ENCODE measurements at places on chromosomes 2 and 18. TPM values are rescaled to one million over a fixed set of nuclear protein-coding genes. Genes with fewer than 3 reads are reported as not detected.

- no peak for DNase-seq
These were observed 328.2 kb downstream of the LRRTM4 start for GRCh38 chr2:77193858-77194448.

DNA sequence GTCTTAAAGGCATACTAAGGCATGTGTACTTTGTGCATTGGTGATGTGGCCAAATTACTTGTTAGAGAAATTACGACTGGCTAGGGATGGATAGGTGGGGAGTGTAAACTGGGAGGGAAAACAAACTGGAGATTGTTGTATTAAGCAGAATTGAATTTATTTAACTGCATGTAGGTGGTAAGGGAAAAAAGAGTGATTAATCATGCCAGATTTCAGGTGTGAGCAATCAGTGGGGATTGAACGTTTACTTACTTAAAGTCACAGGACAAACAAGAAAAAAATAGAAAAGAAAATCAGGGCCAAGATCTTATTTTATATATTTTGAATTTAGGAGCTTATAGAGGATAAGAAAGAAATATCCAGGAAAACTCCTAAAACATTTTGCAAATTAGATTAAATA lies 88.6 kb downstream of the GULP1 start:
- DNase-seq, result no peak

DNA sequence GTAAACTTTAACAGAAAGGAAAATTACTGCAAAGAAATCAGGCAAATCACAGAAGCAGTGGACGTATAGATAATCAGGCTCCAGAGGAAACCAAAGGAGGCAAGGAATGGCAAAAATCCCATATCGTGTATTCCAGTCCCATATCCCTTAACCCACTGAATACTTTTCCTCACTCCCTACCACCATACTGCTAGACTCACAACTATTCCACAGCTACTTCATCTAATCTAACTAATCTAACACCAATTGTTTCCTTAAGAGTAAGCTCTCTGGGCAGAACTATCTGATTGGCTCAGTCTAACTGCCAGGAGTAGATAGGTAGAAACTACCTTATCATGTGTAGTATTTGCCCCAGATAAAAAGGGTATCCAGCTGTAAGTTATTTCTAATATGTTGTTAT lies 16.3 kb downstream of the WDPCP start:
- DNase-seq, result no peak

- DNase-seq, result no peak
These were observed 87.4 kb downstream of the EML4 start for GRCh38 chr2:42256505-42256904.

Gene CPLX4
- total RNA-seq, result not detected

DNA sequence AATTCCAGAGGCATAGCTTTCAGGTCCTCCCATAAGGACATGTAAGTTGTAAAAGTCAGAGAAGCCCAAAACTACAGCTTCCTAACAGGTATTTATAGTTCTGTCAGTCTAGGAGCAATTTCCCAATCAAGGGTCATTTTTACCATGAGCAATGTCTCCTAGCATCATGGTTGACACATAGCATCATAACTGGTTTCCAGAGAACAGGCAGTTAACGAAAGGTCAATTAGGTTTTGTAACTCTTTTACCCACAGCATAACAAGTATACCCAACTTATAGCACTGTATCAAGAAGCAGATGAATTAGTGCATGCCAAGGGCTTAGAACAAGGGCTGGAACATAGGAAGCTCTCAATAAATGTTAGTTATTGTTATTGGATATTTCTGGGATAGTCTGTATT lies 110.1 kb downstream of the MREG start:
- no peak for DNase-seq

DNA sequence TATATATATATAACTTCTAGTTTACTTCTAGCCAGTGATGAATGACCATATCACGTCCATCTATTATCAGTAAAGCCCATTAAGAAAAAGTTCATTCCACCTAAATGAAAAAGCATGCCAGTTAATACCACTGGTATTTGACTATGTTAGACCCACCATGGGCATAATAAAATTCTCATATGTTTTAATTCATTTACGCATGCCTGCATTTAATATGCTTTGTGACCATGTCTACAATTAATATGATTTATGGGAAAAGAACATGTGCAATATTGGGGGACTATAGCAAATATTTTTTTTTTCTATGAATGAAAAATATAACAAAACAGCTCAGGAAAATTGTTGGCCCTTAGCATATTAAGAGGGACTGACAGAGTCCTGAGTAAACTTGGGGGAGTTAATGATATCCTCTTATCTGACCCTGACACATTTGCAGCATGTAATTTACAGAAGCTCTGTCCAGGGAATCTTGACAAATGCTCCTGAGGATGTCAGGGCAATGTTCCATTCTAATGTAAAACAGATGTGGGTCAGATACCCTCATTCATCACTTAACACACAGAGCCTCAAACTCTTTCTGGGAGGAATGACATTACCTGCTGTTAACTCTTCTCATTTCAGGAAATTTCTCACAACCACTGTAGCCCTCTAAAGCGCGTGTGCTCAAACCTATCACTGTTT lies 90.6 kb downstream of the PAX3 start:
- no peak for DNase-seq

DNA sequence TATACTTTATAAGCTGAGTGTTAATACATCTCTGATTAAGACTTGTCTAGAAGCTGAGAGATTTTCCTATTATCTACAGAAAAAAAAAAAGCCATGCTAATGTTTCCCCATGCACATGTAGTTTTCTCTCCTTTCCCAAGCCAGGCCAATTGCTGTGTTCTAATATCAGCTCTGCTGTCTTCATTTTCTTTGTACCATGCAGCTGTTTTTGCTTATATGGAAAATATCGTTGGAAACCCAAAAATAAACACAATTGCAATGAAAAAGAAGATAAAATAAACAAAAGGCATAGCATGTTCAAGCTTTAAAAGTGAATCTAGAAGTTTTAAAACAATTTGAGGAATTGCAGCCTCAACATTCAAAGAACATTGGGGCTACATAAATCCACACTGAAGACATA lies 817.4 kb upstream of the ACVR2A start:
- no peak for DNase-seq

Gene FEZ2
- 37.2 TPM for total RNA-seq

GRCh38 chr2:149038442-149039212 lies at the start of gene LYPD6B:
TSS of gene LYPD6B (plus strand) at chr2:149038699. CDS start at chr2:149130949, 92,250 bp downstream.
- no peak for DNase-seq

DNA sequence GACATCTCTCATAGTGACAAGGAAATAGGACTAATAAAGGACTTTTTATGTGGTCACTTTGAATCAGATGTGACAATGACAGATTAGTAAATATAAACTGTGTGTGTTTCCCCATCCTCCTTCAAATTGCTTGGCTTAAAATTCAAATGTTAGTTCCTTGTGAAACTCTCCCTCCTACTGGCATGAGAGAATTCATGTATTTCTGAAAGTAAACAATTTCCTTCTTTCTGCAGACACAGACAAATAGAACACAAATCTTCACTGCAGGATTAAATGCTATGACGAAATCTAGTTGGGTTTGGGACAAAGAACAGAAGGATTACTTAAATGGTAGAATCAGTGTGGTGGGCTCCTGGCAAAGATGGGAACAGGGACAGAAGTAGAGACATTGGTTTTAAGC lies 328.7 kb upstream of the FAM98A start:
- DNase-seq, result no peak

DNA sequence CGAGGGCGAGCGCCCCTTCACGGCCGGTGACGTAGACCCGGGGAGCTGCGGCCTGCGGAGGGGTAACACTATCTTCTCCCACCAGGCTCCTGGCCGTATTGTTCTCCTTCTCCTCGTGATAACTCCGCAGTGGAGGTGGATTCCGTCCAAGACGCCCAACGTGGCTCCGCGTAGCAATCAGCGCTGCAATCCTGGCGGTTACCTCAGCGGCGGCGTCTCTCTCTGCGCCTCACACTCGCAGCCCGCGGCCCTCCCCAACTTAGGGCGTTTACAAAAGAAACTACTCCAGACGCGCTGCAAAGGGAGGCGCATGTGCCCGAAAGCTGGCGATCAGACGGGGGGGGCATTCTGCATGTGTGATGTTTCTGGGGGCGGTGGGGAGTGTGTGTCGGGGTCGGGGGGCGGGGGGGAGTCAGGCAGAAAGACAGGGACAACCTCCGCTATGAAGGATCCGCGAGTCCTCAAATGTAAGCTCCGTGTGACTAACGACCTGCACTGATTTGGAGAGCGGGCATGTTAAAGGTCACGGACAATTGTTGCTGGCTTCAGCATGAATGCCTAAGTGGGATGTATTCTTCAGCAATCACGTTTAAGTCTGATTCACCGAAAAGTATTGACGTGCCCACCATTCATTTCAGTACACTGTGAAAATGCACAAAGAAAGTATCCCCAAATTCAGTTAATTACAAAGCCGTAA lies 1.3 kb upstream of the ZNF516 start:
- peak; percentile 81 for DNase-seq

GRCh38 chr2:33208400-33208799 lies 261.6 kb downstream of the LTBP1 start:
- no peak for DNase-seq

DNA sequence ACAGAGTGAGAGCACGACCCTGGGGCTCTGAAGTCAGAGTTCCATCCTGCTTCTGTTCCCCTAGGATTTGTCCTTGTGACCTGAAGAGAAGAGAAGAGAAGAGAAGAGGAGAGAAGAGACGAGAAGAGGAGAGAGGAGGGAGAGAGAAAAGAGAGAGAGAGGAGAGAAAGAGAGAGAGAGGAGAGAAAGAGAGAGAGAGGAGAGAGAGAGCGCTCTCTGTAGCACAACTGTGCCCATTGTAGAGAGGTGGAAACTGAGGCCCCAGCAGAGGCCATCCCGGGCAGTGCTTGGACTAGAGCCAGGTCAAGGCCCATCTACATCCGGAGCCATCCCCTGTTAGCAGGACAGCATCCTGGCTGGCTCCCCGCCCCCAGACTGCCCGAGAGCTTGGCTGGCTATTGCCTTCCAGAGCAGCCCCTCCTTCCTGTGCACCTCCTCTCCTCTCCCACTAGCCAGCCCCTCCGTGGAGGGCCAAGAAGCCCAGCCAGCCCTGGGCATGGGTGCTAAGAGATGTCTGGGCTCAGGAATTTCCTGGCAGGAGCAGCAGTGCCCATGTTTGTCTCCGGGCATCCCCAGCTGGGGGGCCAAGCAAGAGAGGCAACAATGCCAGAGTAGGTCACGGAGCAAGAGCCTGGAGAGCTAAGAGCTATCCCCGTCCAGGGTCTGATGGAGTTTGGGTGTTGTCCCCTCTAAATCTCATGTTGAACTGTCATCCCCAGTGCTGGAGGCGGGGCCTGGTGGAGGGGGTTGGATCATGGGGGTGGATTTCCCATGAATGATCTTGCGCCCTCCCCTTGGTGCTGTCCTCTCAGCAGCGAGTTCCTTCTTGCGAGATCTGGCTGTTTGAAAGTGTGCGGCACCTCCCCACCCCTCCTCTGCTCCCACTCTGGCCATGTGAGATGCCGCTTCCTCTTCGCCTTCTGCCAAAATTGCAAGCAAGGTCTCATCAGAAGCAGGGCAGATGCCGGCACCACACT lies 18.2 kb upstream of the GPR55 start:
- no peak for DNase-seq

Measured in left ventricle myocardium superior (tissue), 1 donor.